Epithelial cell of prostate (primary cell): ENCODE measurements at places on chromosomes 3 and 15.

DNA sequence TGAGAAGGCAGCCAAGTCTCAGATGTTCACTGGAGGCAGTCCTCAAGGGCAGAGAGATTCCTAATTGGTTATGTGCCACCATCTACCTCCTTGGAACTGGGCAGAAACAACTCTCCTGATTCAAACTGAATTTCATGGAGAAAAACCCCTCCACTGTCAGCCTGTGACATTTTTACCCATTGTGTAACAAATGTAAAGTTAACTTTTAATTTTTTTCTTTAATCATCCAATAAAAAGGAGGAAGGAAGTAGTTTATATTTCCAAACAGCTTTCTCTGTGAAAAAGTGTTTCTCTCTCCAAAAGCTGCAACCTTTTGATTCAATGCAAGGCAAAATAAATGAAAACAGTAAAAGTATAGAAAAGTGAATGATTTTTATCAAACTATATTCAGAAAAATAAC is 510 bp upstream of the COLQ start:
- no peak for DNase-seq

- DNase-seq, result no peak
These were observed 15.3 kb downstream of the GABPB1 start for GRCh38 chr15:50339717-50340116.

DNA sequence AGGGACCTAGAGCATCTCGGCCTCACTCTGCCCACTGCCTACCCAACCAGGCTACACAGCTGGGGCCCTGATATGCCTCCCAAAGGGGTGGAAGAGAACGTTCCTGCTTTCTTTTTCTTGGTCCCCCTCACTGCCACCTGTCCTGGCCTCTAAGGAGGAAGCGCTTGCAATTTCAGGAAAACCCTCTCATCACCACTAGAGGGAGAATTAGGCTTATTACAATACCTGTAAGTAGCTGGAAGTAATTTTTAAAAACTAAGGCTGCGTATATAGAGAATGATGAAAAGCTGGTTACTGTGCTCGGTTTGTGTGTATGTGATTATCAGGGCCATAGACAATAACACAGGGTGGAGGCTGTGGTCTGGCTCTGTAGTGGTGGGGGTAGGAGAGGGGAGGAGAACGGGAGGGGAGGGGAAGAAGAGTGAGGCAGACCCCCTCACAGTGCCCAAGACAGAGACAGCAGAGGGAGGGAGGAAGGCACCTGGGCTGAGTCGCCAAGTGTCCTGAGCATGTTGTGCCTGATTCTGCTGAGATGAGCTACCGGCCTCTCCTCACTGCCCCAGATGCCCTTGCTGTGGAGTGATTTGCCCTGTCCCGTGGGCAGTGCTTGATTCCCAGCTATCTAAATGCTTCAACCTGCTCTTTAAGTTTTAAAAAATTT is 3.3 kb downstream of the GABRG3 start:
- DNase-seq, result peak; percentile 12

DNA sequence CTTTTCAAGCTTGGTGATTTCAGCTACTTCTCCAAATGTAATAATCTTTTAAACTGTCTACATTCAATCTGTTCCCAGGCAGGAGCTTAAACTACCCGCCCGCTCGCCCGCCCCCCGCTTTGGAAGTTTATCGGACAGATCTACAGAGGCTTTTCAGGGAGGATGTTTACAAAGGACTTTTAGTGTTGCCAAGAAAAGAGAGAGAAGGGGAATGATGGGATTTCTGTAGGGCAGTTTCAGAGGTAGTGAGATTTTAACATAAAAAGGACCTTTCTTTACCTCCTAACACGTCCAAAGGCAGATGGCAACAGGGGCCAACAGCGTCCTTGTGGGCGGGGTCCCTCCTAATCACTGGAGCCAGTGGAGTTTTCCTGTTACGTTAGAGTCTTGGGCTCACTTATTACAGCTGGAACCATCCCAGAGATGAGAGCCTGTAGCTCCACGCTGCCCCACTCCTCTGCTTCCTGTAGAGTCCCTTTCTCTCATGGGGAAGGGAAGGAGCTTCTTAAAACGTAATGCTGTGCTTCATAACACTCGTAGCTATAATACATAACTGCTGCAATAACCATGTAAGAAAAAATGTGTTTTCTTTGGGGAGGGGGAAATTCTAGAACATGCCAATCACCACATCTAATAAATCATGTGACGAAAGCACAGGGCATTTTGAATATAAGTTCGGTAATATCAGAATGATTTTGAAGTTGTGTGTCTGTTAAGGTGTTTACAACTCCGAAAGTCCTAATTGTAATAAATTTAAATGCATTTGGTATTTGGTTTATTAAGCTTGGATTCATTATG is 30.9 kb downstream of the HES1 start:
- DNase-seq, result no peak

DNA sequence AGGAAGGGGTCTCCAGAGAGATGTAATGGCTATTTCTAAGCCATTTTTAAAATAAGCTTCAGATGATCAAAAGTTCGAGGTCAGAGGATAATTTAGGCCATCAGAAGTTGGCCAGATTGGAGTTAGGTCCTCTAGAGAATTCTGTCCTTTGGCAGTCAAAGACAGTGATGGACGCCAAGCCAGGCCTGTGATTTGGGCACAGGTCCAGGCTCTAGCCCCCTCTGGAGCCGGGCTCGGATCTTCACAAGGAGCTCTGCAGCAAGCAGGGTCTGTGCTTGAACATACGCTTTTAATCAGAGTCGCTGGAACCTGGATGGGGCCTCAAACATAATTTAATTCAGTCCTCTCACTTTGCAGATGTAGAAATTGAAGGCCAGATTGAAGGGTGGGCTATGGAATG is 151.4 kb upstream of the BCL6 start:
- DNase-seq, result no peak

DNA sequence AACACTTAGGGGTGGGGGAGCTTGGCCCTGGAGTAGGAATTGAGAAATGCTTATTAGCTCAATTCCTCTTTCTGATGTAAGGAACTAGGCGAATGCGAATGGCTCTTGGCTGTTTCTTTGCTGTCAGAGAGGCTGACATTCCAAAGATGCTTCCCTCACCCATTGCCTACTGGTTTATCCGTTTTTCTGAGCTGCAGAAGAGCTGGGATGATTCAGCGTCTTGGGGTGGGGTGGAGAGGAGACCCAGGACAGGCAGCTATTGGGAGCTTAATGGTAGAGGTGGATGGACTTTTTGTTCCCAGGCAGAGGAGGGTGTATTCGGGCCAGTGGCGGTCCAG is 9.8 kb downstream of the PLEKHO2 start:
- DNase-seq, result no peak
